ENCODE measurements at places on chromosomes 4 and X.
A peak's percentile ranks its signal among the peaks of the same experiment; 100 is the strongest.

- no peak for DNase-seq
Measured at GRCh38 chrX:155951237-155951789, 46.2 kb upstream of the IL9R start.

- DNase-seq: no peak
Measured at GRCh38 chr4:136009258-136009832, 1522.9 kb downstream of the PCDH18 start.

DNA sequence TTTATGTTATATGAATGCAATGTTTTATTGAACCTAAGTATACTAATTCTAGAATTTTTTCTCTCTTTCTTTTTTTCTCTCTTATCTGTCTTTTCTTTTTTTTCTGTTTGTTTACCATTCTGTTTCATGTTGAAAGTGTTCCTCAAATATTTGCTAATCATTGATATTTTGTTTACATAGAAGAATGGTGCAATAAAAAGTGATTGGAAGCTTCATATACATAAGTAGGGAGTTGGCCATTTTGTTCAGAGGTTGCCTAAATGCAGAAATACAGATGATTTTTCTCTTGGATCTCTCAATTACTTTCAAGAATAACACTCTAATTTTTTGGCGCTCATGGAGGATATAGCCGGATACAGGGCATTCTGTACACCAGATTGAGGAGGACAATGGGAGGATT is 5.7 kb upstream of the SERTM2 start:
- no peak for DNase-seq

- no peak for DNase-seq
Measured at GRCh38 chrX:1491851-1492349, 39.2 kb upstream of the ASMTL start.

DNA sequence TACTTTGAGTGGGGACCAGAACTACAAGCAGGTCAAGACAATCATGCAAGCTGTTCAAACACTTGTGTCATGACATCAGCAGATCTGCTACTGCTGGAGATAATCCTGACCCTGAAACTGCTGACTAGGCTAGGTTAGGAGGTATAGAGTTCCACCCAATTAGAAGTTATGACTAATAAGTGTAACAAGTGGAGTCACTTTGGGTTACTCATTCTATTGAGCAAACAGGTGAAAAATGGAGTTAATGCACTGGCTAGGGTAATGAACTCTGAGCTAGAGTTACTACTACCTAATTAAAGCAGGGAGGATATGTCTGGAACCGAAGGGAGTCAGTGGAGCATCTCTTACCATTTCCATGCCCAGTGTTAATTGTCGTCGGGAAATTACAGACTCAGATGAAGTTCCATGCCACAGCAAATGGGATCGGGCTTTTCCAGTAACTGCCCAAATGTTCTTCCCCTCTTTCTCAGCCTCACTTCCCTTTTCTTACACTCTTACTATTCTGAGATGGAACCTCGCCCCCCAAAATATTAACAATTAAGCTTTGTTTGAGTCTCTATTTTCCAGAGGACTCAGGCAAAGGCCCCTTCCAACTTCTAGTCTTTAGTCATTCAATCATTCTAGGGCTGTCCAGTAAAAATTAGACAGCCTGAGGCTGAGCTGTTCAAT is 19.8 kb upstream of the MANBA start:
- DNase-seq: no peak

GRCh38 chrX:63740382-63740781 is 44.6 kb downstream of the ARHGEF9 start:
- DNase-seq: no peak

DNA sequence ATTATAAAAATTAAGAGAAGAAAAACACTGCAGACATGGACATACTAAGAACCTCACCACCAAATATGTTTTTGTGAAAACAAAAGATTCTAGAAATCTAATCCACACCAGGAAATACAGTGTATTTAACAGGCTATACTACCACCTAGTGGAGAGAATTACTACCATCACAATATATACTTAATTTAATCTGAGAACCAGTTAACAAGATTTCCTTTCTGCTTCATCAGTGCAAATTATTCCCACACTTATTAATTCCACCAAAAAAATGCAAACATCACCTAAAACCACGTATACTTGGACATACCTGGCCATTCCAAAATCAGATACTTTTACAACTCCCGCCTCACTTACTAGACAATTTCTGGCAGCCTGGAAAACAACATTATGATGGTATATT is 7.0 kb upstream of the TXK start:
- DNase-seq: peak; percentile 33

- DNase-seq: no peak
Measured at GRCh38 chrX:119492463-119492862, 24.2 kb downstream of the SLC25A5 start.

GRCh38 chr4:54659313-54659712 is 1.6 kb downstream of the KIT start:
- no peak for DNase-seq

GRCh38 chr4:10733481-10734062 is 49.0 kb upstream of the CLNK start:
- DNase-seq: no peak

DNA sequence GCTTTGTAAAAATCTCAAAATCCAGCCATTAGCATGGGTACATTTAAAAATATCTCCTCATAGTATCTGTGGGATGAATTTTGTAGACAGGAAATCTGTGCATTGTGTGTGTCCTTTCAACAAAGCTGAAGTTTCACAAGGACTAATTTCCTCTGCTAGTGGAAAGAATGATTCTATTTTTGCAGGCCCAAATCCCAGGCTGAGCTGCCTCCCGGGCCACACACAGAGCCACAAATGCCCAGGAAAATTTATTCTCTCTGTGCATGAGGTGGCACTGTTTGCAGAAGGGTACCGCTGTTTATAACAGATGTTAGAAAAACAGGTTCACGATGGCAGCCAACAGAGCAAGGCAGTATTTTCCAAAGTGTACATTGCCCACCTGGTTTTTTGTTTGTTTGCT is 11.0 kb upstream of the VCX3B start:
- no peak for DNase-seq

DNA sequence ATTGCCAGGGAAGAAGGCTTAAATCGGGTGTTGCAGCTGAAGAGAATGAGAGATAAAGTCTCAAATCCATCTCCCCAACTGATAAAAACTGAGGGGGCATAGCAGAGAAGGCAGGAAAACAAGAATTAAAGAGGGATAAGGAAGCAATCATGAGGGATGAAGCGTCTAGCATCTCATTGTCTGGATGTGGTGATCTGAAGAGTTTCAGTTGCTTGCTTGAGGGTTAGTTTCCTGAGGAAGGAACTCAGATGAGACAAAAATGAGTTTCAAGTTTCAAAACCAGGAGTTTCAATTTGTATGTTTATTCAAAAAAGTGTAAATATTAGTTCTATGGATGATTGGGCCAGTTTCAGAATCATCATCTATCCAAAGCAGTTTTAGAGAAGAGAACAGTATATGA is 496.9 kb downstream of the RAB28 start:
- no peak for DNase-seq

DNA sequence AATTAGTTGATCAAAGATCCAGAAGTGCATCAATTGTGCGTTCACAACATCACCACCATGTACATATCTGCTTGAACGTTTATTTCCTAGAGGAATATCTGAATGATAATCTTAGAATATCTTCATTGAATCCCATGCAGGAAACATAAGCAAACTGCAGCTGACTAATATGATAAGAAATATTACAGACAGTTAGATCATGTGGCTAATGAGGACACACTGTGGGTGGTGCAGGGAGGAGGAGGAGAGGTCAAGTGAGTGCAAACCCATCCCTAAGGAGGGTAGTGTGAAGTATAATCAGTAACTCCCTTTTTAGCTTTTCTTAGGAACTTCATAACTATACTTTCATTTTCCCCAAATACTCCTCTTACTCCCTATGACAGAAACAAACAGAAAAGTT is 58.3 kb upstream of the HPGD start:
- DNase-seq: no peak
